Hepatocyte (in vitro differentiated cells): ENCODE measurements at places on chromosomes 4 and X.

GRCh38 chr4:180792541-180792940 lies 1450.7 kb upstream of the TENM3 start:
- DNase-seq: no peak

DNA sequence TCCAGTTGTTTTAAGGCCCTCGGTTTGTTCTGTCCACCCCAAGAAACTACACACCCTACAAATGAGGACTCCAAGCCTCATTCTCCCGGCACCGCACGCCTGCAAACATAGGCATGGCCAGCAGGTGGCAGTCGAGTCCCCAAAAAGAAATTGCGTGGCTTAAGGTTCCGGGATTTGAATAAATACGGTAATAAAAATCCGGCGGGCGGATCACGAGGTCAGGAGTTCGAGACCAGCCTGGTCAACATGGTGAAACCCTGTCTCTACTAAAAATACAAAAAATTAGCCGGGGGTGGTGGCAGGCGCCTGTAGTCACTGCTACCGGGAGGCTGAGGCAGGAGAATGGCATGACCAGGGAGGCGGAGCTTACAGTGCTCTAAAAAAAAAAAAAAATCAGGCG lies 21.8 kb upstream of the CSF2RA start:
- DNase-seq: peak; percentile 67

DNA sequence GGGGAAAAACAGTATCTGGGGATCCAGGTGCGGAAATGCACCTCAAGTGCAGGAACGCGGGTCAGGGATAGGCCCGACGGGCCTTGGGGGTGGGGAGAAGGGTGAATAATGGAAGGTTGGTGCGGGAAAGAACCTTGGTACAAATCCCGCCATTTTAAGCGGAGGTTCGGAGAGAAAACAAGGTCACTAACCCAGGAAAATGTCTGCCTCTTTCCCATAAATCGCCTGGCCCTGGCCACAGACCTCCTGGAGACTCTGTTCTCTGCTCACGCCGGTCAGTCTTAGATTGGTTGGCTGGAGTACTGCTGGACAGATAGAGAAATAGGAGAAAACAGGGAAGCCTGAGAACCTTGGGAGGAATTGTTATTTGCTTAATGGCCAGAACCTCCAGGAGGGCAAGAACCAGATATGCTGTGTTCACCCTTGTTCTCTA lies 897 bp upstream of the FBXL5 start:
- DNase-seq: no peak

DNA sequence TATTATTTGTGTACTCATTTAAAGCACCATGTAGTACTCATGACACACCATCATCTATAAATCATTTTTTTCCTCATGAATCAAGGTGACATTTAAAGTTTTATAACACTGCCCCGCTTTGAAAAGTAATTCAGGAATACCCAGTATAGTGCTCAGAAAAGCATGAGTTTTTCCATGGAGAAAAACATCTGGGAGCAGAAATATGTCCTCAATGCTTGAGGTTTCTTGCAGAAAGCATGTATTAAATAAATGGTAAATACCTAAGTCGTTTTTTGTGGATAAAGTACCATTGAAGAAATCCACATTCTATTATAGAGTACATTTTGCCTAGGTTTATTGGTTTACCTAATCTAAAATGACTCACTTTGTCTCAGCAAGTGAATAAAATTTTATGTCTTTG lies 66.2 kb downstream of the UBA6 start:
- DNase-seq: no peak

- no peak for DNase-seq
These were observed 287.9 kb upstream of the NOCT start for GRCh38 chr4:138727731-138728130.

- peak; percentile 27 for DNase-seq
These were observed at the start of gene CXCL6 for GRCh38 chr4:73836373-73837279. CXCL6 (plus strand) TSS chr4:73836678; CDS start chr4:73836751, 73 bp downstream.

DNA sequence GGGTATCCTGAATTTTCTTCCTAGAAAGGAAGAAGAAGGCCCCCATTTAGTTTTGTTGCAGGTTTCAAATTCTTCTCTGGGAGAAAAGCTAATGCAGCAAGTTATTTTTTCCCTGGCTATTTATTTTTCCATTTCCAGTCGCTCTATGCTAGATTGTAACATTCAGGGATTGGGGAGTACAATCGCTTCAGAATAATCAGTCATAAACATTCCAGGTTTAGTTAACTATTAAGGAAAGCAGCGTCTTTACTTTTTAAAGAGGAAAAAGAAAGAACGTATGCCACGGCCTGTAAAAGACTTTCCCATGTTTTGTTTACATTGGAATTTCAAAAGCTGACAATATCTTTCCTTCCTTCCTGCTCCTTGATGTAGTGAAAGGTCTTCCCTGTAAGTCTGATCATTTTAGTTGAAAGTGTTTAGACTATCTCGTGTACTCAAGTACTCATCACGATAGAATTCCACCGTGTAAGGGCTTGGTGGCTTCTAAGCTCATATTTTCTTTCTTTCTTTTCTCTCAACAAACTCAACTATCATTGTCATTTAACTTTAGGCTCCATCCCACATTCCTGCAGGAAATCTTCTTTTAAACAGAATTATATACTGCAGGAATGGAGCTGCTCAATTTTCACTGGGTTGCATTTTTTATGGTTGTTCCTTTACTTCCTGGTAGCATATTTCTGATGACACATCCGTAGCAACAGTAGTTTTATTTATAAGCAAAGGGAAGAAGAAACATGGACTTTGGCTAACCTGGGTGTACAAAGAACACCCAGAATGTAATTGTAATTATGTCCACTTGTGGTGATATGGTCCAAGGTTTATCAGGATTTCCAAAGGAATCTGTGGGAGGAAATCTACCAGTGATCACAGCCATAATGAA lies 213.1 kb upstream of the FAT1 start:
- peak; percentile 75 for DNase-seq

DNA sequence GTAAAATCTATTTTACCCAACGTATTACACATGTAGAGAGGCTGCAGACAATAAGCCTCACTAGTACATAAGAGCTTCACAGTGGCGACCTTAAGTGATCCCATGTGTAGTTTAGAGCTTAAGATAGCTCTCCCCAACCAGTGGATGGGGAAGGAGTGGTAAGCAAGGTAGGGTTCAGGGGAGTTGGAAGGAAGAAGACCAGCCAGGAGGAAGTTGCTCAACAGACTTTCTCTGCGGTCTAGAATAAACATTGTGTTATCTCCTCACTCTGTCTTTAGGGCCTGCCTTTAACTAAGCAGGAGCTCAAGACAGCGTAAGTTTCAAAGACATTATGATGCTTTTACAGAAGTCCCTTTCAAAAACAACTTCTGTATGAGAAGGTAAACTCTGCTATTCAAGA lies 16.8 kb downstream of the MEPE start:
- no peak for DNase-seq

GRCh38 chr4:113446019-113446418 lies 315.5 kb downstream of the CAMK2D start:
- DNase-seq: no peak

GRCh38 chrX:147850875-147851274 lies 60.8 kb upstream of the FMR1 start:
- DNase-seq: no peak

- peak; percentile 8 for DNase-seq
These were observed 860.9 kb upstream of the LCORL start for GRCh38 chr4:18882468-18882867.

DNA sequence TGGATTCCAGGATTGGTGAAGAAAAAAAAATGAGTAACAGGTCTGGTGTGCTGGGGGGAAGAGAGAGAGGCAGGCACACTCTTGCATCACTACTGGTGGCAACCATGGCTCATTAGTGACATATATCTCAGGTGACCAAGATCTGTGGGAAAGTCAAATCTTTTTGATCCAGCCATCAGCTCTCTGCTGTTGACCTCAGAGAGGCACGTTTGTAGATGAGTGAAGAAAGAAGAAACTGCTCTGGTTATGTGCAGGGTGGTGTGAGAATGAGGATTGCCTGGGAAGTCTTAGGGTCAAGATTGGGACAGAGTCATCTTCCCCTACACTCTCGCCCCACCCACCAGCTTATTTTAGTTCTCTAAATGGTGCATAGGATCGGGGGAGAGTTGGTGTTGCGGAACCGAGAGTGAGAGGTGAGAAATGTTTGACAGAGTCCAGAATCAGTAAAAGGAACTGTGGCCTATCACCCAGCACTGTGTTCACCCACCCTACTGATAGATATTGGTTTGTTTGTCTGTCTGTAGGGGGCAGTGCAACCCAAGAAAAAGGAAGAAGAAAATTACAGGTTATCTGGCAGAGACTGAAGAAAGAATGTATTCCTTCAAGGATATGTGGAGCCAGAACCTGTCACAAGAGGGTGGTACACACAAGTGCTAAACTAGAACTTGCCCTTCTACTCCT lies 21.9 kb downstream of the ARMCX6 start:
- peak; percentile 78 for DNase-seq

DNA sequence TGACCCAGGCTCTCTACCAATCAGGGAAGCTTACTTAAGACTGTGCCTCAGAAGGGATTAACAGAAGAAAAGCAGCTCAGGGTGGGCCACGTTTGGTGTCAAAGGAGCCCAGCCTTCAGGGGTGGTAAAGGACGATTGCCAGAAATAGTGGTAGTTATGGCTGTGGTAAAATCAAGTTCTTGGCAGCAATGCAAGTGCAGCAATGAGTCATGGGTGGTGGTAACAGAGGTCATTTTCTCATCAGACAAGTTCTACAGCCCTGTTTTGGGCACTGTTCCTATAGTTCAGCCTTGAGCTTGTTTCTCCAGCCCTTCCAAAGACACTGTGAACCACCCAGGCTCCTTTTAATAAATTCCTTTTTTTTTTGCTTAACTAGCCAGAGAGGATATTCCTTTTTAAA lies 120.3 kb downstream of the EFHC2 start:
- no peak for DNase-seq

GRCh38 chr4:600850-601515 lies 24.4 kb upstream of the PDE6B start:
- DNase-seq: no peak

- DNase-seq: no peak
These were observed 1.2 kb upstream of the NEUROG2 start for GRCh38 chr4:112517067-112517634.

DNA sequence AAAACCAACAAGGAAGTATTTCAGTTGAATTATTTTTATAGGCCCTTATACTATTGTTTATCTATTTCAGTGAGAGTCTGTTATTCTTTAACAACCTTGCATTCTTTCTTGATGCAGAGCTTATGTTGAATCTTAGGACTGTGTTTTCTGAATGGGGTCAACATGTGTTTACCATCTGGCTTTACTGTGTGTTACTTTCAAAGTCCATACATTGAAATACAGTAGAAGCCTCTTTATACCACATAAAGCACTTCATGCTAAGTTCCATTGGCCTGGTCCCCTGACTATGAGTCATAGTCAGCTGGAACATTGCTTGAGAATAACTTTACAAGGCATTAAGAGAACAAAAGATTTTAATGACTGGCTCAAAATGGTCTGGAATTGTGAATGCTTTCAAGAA lies 152.6 kb downstream of the GASK1B start:
- DNase-seq: peak; percentile 71

DNA sequence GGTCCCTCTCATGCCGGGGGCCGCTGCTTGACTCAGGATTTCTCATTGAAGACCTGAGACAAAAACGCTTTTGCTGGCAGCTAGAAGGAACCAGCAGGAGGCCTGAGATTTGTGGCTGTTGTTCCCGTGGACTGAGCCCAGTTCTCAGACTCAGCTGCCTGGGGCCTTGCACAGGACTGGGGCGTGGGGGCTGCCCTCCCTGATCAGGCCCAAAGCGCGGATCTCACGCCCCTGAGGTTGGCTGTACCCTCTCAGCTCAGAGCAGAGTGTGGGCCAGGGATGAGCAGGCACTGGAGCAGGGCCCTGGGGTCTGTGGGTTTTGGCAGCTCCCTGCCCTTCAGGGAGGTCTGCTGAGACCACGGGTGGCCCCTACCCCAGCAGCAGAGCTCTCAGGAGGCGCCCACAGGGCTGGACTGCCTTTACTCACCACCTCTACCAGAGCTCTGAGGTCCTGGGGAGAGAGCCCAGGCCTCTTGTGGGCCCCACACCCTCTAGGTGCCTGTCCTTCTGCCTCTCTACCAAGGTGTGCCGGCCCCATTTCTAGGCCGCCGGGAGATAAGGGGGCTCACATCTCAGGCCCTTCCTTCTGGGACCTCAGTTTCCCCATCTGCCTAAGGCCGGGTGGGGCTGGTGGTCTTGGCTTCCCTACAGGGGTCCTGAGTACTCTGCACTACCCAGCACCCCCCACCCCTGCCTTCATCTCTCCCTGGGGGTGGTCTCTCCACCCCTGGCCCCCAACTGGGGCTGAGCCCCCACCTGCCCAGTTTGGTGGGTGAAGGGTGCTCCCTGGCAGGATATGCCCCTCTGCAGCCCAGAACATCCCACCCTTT lies 5.6 kb downstream of the MSANTD1 start:
- DNase-seq: no peak

DNA sequence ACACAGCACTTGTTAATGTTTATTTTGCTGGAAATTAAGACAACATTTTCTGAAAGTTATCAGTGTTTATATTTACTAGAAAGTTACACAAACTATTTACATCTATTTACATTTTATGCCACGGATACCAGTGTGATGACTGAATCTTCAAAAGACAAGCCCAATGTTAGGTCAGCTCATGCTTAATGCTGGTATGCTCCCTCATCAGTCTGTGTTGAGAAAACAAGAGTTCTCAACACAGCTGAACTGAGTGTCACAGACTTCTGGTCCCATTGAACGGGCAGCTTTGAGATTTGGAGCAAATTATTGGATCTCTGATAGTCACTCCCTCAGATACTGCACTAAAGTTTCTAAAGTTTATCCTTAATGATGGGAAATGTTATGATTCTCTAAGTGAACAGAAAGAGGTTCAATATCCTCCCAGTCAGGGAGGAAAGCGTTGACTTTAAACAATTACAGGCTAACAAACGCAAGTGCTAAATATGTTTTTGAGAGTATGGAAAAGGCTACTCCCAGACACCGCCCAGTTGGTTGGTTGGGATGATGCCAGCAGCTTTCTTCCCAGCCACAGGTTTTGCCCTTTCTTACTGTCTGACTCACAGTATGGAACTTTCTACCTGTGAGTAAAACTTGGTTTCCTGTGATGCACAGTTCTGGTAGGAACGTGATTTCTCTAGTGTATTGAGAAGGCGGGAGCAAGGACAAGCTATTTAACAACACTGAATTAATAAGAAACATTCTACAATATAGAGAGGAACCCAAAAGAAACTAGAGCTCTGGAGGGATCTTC lies 1293.6 kb upstream of the TENM3 start:
- no peak for DNase-seq

- DNase-seq: no peak
These were observed 87.0 kb upstream of the RAPGEF2 start for GRCh38 chr4:159015841-159016240.

- DNase-seq: peak; percentile 13
These were observed 5.9 kb downstream of the TIMP1 start for GRCh38 chrX:47587906-47588735.

- no peak for DNase-seq
These were observed 892.6 kb upstream of the FRG1 start for GRCh38 chr4:189048119-189048518.
